B cell (primary cell): ENCODE measurements at places on chromosomes 2 and 18.

GRCh38 chr2:230812033-230812432, 52.7 kb upstream of the ITM2C start:
- peaks cover 19% of the 10 kb centered on the region for H3K36me3 ChIP-seq
- no peaks in the 10 kb centered on the region for H3K27me3 ChIP-seq
- H3K4me3 ChIP-seq = no peak overlapping the region
- no peak overlapping the region for H3K27ac ChIP-seq
- no peak for DNase-seq

DNA sequence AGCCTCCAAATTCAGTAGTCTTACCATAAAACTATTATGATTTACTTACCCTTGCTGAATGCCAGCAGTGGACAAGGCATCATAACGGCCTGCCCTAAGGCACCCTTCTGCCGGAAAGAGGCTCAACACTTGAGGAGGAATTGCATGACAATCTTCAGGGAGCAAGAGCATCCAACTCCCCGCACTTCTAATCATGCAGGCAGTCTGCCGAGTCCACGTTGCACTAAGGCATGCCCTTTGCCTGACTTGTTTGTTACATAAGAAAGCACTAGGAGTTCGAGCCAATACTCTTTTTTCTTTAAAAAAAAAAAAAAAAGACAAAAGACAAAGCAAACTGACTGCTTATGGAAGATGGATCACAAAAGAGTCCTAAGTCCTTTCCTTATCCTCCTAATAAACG, 17.9 kb upstream of the SPTBN1 start:
- H3K4me3 ChIP-seq = no peak overlapping the region
- H3K27ac ChIP-seq = no peak overlapping the region
- H3K36me3 ChIP-seq = no peaks in the 10 kb centered on the region
- no peaks in the 10 kb centered on the region for H3K27me3 ChIP-seq

GRCh38 chr2:54803783-54804751, 80.6 kb downstream of the EML6 start:
- H3K4me1 ChIP-seq = no peaks in the 10 kb centered on the region
- no peak overlapping the region for H3K4me3 ChIP-seq
- H3K27me3 ChIP-seq = no peaks in the 10 kb centered on the region
- H3K36me3 ChIP-seq = no peaks in the 10 kb centered on the region

DNA sequence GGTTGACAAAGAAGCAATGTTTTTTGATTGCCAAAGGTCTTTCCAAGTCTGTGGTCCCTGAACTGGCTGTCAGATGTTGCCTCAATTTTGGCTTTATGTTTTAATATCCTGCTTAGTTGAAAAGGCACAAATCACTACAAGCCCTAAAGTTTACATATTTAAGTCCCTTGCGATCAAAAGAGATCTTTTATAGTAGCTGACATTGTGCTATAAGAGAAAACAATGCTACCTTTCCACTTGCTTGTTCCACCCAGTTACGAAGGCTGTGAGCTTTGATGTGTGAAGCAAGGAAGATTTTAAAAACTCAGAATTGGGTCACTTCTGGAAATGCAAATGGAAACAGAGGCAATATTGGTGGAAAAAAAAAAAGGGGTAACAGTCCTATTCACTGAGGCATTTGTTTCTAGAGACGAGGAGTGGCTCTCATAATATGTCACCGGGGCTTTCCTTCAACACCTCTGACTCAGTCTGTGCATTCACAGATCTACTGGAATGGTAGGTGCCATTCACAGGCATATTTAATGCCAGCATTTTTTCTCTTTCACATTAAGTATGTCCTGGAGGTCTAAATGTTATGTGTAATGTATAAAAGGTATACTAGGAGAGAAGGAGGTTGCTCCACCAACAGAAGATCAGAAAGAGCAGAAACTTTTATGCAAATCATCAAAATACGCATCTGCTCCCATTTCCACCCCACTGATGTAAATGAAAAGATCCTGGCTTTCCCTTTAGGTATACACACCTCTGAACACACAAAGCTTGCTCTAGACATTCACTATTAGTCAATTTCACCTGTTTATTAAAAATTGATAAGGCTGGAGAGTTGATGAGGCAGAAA, 91.8 kb downstream of the TGIF1 start:
- H3K4me1 ChIP-seq = no peaks in the 10 kb centered on the region
- no peak overlapping the region for H3K4me3 ChIP-seq
- no peak overlapping the region for H3K27ac ChIP-seq
- no peaks in the 10 kb centered on the region for H3K27me3 ChIP-seq
- H3K36me3 ChIP-seq = no peaks in the 10 kb centered on the region

DNA sequence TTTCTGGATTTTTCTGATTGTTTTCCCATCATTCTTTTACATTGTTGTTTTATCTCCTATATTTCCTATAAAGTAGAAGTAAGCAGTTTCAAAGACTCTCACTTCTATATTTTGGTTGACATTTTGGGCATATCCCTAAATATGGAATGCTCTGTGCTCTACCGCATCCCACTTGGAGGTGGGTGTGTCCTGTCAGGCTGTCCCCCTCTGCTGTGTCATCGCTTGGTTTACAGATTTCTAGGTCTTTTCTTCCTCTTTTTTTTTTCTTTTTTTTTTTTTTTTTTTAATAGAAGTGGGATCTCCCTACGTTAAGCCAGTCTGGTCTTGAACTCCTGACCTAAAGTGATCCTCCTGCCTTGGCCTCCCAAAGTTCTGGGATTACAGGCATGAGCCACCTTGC, 13.3 kb downstream of the DGKD start:
- no peak for DNase-seq
- peaks cover 21% of the 10 kb centered on the region for H3K36me3 ChIP-seq
- H3K27me3 ChIP-seq = no peaks in the 10 kb centered on the region
- H3K4me3 ChIP-seq = no peak overlapping the region
- peaks cover 58% of the 10 kb centered on the region for H3K4me1 ChIP-seq

- no peak overlapping the region for H3K4me3 ChIP-seq
- no peak overlapping the region for H3K27ac ChIP-seq
- no peaks in the 10 kb centered on the region for H3K27me3 ChIP-seq
- DNase-seq = no peak
- H3K36me3 ChIP-seq = no peaks in the 10 kb centered on the region
These were observed 59.1 kb downstream of the COL6A3 start for GRCh38 chr2:237354892-237355291.

DNA sequence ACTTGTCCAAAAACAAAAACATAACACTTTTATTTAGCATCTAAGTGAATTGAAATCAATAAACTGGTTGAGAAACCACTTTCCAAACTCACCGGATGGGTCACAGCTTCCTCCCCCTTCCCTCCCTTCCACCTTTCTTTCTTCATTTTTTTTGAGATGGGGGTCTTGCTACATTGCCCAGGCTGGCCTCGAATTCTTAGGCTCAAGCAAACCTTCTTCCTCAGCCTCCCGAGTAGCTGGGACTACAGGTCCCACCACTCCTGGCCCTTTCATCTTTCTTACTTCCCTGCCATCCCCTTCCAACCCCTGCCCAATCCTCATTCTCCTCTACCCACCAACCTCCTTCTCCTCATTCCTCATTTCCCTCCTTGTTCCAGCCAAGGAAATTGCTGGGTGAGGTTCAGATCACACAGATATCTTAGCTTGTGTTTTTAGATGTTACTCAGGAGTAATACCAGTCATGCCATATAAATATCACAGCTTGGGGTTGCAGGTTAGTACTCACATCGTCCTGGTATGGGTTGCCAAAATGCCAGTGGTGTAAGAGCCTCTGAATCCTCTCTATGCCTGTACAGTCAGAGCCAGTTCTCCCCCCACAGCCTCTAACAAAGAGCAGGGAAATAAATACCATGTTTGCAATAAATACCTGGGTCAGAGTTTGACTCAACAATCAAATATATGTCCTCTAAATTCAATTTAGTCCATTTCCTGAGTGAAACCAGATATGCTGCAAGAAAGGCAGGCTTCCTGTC, 132.7 kb upstream of the NDUFV2 start:
- no peaks in the 10 kb centered on the region for H3K36me3 ChIP-seq
- H3K27me3 ChIP-seq = no peaks in the 10 kb centered on the region
- no peak overlapping the region for H3K27ac ChIP-seq
- no peak for DNase-seq
- peaks cover 22% of the 10 kb centered on the region for H3K4me1 ChIP-seq

DNA sequence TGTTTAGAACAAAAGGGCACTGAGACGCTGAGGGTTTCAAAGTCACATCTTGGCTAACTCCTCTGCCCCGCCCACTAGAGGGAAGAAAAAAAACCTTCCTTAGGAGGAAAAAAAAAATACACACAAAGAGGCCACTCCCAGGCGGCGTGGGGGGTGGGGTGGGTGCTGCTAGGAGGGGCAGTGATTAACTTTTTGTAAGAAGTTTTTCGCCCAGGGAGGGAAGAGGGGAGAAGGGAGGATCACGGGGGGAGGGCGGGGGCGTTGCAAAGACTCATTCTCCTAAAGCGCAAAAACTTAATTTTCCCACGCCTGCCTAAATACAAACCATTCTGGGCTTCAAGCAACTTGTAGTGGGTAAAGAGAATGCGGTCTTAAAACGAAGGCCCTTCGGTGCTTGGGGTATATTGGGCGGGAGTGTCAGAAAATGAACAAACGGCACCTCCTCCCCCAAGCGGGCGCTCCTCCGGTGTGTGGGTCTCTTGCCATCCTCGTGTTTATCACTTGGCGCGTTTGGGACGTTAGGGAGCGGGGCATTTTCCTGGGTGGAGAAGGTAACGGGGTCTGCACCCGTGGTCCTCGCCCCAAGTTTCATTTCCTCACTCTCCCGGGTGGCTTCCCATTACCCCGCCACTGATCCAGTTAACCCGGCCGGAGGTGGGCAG, 1.7 kb downstream of the CXCR4 start:
- H3K36me3 ChIP-seq = peaks cover 5% of the 10 kb centered on the region
- no peaks in the 10 kb centered on the region for H3K27me3 ChIP-seq
- DNase-seq = peak; percentile 87
- peaks cover 50% of the 10 kb centered on the region for H3K4me1 ChIP-seq

- no peaks in the 10 kb centered on the region for H3K27me3 ChIP-seq
- peaks cover 1% of the 10 kb centered on the region for H3K36me3 ChIP-seq
- H3K4me3 ChIP-seq = no peak overlapping the region
- H3K27ac ChIP-seq = no peak overlapping the region
These were observed 96.8 kb downstream of the UBE2E3 start for GRCh38 chr2:181077128-181077709.

DNA sequence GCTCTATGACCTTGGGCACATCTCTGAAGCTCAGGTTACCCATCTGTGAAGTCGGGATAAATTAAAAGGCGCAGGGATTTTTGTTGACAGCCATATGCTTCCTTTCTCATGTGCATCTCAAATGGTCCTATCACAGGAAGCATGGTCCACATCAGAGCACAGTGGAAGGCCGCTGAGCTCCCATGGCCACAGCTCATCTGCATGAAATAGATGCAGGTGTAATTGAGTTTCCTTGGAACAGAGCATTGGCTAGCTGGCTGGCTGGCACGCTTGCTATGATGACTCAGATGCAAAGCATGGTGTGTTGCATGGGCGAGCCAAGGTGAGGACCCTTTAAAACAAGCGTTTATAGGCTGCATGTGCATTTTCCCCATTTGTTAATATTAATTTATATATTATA, 79.3 kb downstream of the TXNL1 start:
- no peak for DNase-seq
- H3K4me1 ChIP-seq = no peaks in the 10 kb centered on the region
- H3K27ac ChIP-seq = no peak overlapping the region
- no peaks in the 10 kb centered on the region for H3K36me3 ChIP-seq
- H3K27me3 ChIP-seq = no peaks in the 10 kb centered on the region

DNA sequence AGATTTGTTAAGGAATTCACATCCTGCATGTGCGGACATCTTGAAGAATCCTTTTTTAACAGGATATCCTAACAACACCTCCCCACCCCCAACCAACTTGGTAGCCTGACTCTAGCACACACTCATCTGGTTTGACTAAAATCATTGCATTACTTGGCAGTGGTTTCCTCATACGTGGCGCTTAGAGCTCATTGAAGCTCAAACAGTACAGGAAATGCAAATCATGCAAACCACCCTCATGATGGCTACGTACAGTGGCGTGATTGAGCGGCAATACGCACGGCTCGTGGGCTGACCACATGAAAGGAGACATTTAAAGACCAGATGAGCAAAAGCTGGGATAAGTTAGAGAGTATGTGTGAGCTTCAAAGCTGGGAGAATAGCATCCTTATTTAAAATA, 336.2 kb downstream of the ZEB2 start:
- DNase-seq = peak; percentile 84
- peak overlapping the region; percentile 28 for H3K4me3 ChIP-seq
- H3K27ac ChIP-seq = no peak overlapping the region
- H3K4me1 ChIP-seq = peaks cover 22% of the 10 kb centered on the region
- no peaks in the 10 kb centered on the region for H3K36me3 ChIP-seq

- H3K36me3 ChIP-seq = no peaks in the 10 kb centered on the region
- H3K4me3 ChIP-seq = no peak overlapping the region
- DNase-seq = no peak
- H3K27ac ChIP-seq = no peak overlapping the region
These were observed 33.6 kb upstream of the SERPINE2 start for GRCh38 chr2:224072541-224073188.

GRCh38 chr2:38218591-38218991, 142.6 kb upstream of the CYP1B1 start:
- H3K27ac ChIP-seq = no peak overlapping the region
- peaks cover 9% of the 10 kb centered on the region for H3K27me3 ChIP-seq
- no peaks in the 10 kb centered on the region for H3K4me1 ChIP-seq
- H3K36me3 ChIP-seq = no peaks in the 10 kb centered on the region

GRCh38 chr18:13374468-13375301, 156.1 kb downstream of the LDLRAD4 start:
- no peak overlapping the region for H3K27ac ChIP-seq
- DNase-seq = no peak
- peaks cover 11% of the 10 kb centered on the region for H3K4me1 ChIP-seq
- no peaks in the 10 kb centered on the region for H3K36me3 ChIP-seq
